Fibroblast of skin of right biceps (primary cell): ENCODE measurements at places on chromosomes 16 and 17.

GRCh38 chr17:57819285-57819684, 30.6 kb downstream of the MRPS23 start:
- no peak for DNase-seq

DNA sequence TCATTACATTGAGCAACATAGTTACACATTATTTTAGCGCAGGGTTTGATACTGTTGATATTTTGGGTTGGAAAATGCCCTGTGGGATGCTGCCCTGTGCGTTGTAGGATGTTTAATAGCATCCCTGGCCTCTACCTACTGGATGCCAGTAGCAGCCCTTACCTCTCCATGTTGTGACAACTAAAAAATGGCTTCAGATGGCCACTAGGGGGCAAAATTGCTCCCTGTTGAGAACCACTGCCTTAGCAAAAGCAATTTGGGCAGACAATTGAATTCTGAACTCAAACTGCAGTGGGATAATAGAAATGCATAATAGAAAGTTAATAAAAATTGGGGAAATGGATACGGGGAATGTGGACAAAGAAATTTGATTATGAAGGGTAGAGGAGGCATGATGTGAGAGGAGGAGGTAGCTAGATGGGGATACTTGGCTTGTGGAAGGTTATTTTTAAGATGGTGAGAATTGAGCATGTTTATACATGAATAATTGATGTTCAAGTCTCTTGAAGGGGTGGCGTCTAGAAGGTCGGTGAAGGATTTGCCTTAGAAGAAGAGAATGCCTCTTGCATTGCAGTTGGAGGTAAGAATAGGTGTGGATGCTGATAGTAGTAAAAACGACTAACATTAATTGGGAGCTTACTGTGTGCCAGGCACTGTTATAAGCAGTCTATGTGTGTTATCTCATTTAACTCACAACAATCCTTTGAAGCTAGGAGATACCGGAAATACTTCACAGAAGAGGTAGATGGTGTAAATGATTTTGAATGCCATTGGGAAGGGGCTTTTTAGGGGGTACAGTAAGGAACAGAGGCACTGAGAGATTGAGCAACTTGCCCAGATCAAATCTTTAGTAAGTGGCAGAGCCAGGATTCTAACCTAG, 19.0 kb downstream of the HEATR9 start:
- peak; percentile 62 for DNase-seq

- no peak for DNase-seq
These were observed 11.8 kb downstream of the SLC16A3 start for GRCh38 chr17:82240506-82241182.

DNA sequence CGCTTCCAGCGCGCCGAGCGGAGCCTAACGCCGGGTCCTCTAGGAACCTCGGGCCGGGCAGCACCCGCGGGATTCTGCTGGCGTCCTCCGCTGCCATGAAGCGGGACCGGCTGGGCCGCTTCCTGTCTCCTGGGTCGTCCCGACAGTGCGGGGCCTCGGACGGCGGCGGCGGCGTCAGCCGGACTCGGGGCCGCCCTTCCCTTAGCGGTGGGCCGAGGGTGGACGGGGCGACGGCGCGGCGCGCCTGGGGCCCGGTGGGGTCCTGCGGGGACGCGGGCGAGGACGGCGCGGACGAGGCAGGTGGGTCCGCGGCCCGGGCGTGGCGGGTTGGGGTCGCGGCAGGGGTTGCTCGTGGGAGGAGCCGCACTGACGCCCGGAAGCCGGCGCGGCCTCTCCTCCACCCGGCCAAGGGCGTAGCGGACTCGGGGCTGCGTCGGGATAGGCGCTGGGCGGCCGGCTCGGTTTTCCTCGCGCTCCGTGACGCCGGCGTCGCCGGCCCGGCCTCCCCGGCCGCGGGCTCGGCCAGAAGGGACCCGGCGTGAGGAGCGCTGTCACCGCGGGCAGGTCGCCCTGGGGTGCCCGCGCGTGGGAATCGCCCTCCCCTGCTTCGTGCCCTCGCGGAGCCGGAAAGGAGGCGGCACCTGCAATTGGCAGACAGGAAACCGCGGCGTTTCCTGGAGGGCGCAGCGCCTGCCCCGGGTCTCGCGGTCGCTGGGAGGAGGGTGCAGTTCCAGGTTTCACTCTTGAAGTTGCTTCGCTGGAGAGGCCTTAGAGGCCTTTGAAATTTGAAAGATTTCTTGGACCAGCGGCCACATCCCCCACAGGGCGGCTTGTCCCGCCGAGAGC, 432 bp downstream of the ZNF276 start:
- peak; percentile 41 for DNase-seq

DNA sequence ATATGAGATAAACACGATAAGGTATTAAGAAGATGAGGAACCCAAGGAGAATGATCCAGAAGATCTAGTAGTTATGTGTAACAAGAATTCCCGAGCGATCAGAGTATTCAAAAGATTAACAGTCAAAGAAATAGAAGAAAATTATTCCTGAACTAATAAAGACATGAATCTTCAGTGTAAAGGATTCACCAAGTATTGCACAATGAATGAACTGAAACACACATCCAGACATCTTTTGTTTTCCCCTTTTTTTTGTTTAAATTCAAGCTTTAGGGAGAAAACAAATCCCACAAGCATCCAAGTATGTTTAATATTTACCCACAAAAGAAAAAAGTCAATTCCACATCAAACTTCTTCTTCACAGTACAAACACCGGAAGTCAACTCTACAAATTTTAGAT, 23.7 kb upstream of the MYOCD start:
- no peak for DNase-seq
